Daoy (cell line): ENCODE measurements at places on chromosomes 5 and 9. TPM values are rescaled to one million over a fixed set of nuclear protein-coding genes. Genes with fewer than 3 reads are reported as not detected.

- peak; percentile 22 for DNase-seq
Observed at GRCh38 chr9:3856592-3856991, 330.8 kb upstream of the RFX3 start.

GRCh38 chr5:143376911-143377813 lies 26.3 kb downstream of the NR3C1 start:
- DNase-seq, result peak; percentile 68

GRCh38 chr5:79560771-79561524 lies 47.0 kb upstream of the HOMER1 start:
- DNase-seq, result peak; percentile 21

DNA sequence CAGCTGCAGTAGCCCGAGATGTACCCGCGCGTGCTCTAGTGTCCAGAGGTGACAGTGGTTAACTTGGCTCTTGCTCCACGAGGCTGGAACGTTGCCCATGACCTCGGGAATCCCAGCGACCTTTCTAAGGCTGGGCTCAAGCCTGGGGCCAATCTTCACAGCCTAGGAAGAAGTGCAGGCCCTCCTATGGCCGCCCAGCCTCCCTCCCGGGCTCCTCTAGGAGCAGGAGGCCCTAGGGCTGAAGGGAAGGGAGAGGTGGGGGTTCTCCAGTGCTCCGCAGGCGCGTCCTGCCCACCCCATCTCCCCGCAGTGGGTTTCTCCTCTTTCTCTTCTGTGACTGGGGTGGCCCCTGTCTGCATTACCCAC lies 13.3 kb downstream of the NR2F1 start:
- no peak for DNase-seq

DNA sequence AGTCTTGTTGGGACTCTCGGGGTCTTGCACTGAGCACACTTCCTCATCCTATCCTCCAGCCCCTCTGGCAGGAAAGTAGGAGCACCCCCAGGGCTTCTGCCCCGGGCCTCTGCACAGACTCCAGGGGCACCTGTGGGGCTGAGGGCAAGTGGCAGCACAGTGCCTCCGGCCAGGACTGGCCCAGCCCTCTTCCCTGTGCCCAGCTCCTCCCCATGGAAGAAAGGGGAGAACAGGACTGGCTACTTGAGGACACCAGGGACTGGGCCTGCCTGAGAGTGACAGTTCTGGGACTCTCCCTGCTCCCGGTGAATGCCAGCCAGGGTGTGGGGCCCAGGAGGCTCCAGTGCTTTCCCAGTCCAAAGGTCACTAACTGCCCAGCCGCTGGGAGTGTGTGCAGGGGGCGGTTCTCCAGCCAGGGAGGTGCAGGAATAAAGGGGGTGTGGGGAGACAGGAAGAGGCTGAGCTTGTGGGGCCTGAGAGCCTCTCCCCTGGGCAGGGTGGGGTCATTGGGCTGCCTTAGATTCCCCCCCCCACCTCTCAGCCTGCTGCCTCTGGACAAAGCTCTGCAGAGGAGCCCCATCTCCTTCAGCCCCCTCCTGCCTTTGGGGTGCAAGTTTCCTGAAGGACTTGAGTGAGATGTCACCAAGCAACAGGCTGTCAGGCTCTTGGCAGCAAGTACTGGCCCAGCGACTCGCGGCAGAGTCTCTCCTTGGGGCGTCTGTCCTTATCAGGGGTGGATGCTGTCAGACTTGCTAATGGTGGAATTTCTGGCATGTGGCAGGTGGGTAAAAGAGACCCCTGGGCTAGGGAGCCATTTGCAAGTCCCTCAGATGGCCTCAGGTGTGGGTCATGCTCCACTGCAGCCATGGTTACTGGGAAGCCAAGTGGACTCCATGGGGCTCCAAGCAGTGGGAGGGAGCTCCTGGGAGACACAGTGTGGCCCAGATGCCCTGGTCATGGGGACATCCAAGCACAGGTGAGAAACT lies 19.1 kb upstream of the JADE2 start:
- peak; percentile 63 for DNase-seq

GRCh38 chr5:76389513-76390154 lies 13.5 kb upstream of the IQGAP2 start:
- DNase-seq, result no peak

DNA sequence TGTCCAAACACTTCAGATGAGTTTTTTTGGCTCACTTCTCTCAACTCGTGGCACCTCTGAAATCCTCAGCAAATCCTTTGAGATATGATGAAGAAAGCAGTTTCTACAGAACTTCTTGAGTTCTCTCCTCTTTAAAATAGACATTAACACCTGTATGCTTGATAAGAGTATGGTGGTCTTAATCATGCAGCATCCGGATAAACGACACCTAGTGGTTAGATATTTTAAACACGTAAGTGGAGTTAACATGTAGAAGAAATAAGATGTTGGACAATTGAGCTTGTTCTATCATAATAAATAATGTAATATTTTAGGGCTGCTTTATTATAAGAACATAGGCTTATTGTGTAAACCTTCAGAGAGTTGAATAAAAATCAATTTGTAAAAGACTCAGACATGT lies 324.8 kb downstream of the CYLC2 start:
- no peak for DNase-seq

GRCh38 chr5:57172466-57173318 lies 1.2 kb upstream of the GPBP1 start:
- DNase-seq, result peak; percentile 30

TSSK1B gene
- total RNA-seq, result not detected in 2 replicates

P4HA2 gene
- 118 and 119 TPM in 2 replicates for total RNA-seq

KIAA0825 gene
- 1.8 and 2.3 TPM in 2 replicates for total RNA-seq

CD14 gene
- 0.11 TPM in 1 of 2 replicates, not detected in the other for total RNA-seq

STRBP gene
- total RNA-seq, result 43.1 and 44.6 TPM in 2 replicates
